Cortex of kidney (tissue), 1 donor: ENCODE measurements at places on chromosomes 1 and 21.

GRCh38 chr1:236156512-236157208 is 14.3 kb downstream of the GPR137B start:
- no peak for DNase-seq

DNA sequence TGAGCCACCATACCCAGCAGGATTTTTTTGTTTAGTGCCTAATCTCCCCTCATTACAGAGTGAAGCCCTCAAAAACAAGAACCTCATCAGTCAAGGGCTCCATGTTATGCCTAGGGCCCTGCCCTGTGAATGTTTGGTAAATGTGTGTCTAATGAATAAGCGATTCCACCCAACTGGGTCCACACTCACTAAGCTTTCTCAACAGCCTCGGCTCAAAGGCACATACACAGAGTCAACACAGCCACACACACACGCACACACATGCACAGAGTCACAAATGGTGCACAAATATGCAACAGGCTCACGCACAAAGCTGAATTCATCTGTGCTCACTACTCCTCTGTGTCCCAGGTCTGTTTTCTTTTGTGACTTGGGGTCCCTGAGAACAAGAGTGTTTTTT is 11.7 kb upstream of the SYNC start:
- DNase-seq, result no peak

DNA sequence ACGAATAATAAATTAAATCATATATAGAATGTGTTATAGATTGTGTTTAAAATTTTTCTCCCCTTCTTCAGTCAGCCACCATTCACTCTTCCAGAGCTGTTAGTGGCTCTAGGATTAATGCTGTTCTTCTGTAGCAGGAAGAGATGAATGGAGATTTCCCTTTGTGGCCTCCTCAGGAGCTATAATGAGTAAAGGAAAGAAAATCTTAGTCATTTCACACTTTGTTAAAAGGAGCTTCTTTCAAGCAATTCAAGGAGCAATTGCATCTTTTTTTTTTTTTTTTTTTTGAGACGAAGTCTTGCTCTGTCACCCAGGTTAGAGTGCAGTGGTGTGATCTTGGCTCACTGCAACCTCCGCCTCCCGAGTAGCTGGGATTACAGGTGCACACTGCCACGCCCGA is 23.7 kb upstream of the TMCO2 start:
- DNase-seq, result no peak

DNA sequence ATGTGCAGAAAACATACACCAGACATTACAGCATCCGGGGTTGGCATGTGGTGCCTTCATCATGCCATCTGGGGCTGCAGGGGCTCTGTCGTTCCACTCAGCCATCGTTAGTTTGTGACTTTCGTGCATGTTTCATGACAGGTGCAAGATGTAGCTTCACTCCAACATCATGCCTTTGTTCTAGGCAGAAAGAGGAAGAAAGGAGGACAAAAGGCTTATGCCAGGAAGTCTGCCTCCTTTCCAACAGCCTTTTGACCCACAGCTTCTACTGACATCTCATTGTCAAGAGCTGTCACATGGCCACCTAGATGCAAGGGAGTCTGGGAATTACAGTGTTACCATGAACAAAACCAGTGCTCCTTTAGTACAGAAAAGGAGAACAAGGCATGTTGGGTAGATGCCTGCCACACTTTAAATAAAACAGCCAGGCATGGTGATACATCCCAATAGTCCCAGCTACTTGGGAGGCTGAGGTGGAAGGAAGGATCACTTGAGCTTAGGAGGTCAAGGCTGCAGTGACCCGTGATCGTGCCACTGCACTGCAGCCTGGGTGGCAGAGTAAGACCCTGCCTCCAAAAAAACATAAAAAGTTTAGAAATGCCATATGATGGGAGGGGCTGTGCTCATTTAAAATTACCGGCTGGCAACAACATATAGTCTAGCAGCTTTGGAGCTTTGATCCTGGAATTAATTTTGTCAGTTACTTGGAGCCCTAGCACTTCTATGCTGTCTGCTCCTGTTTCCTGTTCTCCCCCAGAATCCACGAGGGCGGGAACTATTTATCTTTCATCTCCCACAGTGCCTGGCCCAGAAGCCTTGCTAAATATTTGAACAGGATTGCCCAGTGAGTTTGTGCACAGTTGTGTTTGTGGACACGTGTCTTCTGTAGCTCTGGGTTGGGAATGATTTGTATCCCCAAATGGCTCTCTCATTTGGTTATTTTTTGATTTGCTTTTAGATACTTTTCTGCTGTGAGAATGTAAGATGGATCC is 7.4 kb downstream of the DOP1B start:
- DNase-seq, result no peak

GRCh38 chr1:161047436-161048420 is 2.0 kb upstream of the USF1 start:
- DNase-seq, result no peak

DNA sequence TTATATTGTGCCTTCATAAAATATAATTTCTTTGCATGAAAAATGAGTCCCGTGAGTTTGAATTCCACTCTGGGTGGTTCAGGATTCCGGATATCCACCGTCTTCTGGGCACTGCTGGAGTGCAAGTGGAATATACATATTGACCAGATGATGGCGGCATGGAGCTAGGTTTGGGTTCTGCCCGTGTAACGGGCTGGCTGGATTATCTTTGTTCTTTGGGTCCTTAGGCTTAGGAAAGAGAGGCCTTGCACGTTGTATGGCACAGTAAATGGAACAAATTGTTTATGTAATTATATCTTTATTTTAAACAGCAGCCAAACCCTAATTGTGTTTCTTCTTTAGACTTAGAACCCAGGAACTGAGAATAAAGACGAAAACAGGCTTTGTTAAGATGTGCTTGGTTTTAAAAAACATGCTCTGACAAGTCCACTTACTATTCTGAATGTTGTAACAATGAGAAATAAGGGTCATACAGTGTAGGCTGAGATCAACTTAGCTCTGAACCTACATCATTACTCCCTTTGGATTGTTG is 13.5 kb upstream of the ACBD6 start:
- no peak for DNase-seq

- no peak for DNase-seq
These were observed 33.2 kb downstream of the VCAM1 start for GRCh38 chr1:100752791-100753190.

- no peak for DNase-seq
These were observed 115.4 kb upstream of the NEGR1 start for GRCh38 chr1:72397786-72398185.

- no peak for DNase-seq
These were observed 174.1 kb upstream of the EDN2 start for GRCh38 chr1:41658431-41659158.

DNA sequence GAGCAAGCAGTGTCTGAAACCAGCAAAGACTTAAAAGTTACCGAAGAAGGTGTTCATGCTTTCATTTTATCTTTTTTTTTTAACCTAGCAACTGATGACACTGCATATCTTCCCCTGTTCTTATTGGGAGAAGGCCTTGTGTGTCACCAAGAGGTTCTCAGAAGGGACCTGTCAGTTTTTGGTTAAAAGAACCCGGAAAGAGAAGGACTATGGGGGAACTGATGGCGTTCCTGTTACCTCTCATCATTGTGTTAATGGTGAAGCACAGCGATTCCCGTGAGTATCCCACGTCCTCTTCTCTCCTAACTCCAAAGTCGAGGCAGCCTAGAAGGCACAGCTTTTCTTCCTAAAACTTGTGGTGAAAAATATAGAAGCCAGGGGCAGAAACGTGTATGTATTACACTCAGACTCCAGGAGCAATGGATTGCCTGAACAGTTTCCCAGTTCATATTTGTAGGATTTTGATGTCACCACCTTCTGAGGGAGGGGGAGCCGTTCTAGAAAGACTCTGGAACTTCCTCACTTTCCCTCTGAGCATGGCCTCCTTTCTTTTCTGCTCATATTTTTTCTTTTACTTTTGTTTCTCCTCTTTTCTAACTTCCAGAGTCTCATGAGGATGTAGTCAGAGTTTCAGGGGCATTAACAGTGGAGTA is at the start of gene MR1:
Gene MR1 (plus strand): TSS at position 185 of the 653 bp plus-strand sequence. CDS start 25 bp downstream, at position 210.
- DNase-seq, result no peak

DNA sequence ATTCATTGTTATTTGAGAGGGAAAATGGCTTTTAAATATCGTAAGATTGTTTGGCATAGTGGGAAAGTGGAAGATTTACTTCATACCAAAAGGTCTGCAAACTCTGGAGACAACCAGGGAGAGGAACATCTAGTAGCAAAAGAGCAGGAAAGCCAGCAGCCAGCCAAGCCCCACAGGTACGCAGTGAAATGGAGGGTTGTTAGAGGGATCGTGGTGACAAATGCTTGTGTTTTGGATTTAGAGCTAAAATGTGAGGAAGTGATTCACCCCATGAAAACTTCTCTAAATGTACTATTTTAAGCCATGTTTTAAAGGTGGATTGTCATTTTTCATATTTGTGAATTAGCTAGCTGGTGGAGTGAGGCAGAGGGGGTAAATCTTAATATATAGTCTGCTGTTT is 69.3 kb downstream of the RPS6KC1 start:
- no peak for DNase-seq

DNA sequence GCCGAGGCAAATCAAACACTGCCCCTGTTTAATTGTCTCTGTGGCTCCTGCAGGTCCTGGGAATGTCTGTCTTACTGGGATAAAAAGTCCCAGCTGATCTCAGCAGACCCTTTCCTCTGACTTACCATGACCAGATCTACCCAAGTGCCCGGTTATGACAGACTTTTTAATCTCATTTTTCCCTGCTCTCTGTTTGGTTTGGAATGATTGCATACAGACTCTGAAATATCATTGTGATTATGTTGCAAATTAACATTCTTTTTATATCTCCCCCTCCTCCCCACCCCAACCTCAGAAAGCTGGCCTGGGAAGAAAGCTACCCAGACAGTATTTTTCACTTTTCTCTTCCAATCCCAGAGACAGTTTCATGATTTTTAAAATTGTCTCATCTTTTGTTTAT is 16.3 kb downstream of the RAB7B start:
- no peak for DNase-seq

- no peak for DNase-seq
These were observed 37.2 kb upstream of the MAGOH start for GRCh38 chr1:53275566-53275965.

GRCh38 chr1:11182884-11183283 is 6.3 kb upstream of the ANGPTL7 start:
- no peak for DNase-seq

GRCh38 chr21:44724926-44725325 is 13.6 kb upstream of the TSPEAR start:
- DNase-seq, result no peak

- DNase-seq, result no peak
These were observed 98.5 kb downstream of the DISC1 start for GRCh38 chr1:231724876-231725647.

DNA sequence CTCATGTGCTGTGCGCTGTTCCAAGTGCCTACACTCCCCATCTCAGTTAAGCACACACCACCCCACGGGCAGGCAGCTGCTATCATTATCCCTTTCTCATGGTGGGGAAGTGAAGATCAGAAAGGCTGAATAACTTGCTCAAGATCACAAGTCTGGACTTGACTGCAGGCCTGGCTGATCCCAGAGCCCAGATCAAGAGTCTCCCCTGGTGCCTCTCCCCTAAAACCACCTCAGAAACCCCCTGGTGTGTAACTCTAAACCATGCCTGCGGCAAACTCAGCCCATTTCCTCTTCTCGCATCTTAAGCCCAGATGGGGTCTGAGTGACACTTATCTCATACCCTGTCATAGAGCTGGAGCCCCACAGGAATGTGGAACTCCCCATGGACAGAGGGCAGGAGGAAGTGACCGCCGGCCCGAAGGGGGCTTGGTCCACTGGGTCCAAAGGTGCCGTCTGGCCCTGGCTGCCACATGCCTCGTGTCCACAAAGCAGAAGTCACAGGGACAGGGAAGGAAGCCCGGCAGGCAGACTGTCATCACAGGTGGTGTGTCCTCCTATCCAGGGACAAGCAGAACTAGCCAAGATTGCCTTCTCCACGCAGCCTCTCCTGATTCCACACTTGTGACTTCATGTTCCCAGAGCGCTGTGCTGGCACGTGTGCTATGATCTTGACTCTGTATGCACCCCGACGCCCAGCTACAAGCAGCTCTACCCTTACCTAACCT is 92.1 kb downstream of the SYF2 start:
- DNase-seq, result no peak

DNA sequence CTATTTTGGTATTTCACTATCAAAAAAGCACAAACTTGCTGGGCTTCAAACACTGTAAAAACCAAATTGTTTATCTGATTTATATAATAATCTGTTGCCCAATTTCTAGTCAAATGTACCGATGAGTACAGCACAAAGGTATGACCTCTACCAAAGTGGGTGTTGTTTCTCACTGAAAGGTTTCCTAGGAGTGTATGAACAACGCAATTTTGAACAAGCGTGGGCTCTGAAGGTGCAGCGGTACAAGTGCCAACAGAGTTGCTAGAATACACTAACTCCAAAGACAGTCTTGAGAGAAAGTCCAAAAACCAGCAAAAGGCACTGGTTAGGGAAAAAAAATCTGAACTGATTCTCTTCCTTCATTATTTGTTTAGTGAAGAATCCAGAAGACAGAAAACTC is 130.4 kb downstream of the ATP1B1 start:
- DNase-seq, result no peak

GRCh38 chr1:64215576-64215975 is 12.2 kb downstream of the UBE2U start:
- DNase-seq, result no peak

DNA sequence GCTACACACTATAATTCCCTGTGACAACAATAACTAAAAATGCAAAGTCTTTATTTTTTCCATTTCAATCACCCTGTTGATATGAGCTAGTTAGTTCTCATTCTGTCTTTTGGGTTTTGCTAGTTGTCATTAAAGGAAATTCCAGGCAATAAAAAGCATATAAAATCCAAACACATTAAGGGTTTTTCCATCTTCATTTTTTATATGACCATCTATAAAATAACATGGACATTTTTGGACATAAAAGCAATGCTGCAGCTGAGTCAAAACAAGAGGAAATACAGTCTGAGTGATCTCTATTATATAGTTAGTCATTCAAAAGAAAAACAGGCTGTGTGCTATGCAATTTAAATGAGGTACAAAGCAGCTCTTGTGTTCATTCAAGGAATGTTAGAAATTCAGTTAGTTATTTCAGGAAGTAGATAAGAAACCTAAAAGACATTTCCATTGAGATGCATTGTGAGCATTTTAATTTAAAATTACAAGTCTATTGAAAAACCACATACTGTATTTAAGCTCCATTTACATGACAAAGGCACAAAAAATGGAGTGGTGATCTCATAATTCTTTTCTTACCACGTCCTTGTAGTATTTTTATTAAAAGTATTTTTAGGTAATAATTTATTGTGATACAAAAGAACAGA is 67.3 kb upstream of the BCL10 start:
- no peak for DNase-seq
